ENCODE measurements at places on chromosomes 13 and 19.

DNA sequence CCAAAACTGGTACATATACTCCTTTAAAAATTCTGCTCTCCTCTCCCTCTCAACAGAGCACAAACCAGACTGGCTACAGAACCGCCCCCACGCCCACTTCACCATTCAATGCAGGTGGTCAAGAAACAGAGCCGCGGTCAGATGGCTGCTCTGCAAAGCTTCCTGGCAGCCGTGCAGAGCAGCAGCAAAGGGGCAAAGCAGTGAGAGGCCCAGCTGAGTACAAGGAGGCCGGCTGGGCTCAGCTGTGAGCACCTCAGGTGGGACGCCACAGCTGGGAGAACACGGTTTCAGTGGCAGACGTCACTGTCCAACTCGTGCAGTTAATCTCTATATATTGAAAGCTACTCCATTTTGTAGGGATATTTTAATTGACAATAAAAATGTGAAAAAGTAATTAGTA lies 8.3 kb downstream of the GRTP1 start:
- no peak for DNase-seq

- peak; percentile 84 for DNase-seq
Measured at GRCh38 chr13:113776231-113777125, 17.5 kb downstream of the TMEM255B start.

DNA sequence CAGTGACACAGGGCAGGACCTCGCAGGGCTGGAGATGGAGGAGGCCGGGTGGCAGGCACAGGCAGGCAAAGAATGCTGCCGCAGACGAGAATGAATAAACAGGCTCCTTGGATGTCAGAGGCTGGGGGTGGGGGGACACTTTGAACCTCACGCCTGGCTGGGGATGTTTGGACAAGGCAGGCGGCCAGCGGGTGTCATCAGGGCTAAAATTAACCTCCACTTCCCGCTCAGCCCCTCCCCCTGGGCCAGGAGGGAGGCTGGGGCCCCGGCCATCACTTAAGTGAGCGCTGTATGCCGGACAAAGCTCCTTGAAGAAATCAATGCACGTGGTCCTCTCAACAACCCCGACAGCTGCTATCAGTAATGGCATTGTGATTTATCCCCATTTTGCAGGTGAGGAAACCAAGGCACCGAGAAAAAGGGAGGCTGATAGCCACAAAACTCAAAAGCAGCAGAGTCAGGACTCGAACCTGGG lies 10.3 kb upstream of the FUT5 start:
- no peak for DNase-seq

DNA sequence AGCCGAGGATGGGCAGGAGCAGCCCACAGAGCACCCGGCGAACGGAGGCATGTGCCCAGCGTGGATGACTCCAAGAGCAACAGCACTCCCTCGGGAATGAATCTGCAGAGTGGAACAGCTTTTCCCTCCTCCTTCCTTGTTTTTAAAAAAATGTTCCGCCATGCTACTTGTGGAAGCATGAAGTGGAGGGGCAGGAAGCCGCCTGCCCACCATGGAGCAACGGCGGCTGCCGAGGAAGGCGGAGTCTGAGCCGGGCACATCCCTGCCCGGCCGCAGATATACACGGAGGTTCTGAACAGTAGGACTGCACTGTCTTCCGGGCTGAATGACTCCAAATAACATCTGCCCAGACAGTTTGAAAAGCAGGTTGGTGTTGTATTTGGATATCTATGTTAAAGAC lies 65.2 kb downstream of the SOX1 start:
- no peak for DNase-seq

DNA sequence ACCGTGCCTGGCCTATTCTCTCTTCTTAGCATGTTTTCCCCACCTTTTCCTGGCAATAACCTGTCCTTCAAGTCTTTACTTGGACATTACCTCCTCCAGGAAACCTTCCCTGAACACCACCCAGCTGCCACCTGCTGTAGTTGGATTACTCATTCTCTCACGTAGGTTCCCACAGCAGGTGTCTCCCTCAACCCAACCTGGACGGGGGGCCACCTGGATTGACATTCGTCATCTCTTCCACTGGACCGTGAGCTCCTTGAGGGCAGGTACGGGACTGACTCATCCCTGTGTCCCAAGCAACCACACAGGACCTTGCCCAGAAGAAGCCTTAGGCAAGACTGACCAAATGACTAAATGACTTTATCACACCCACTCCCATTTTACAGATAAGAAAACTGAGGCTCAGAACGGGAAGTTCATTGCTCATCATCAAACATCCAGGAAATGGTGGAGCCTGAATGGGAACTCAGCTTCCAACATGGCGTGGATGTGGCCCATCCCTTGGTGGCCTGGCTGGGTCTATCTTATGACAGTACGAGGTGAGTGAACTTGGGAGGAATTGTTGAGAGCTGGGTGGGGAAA lies 3.5 kb upstream of the KLK6 start:
- DNase-seq, result no peak

- peak; percentile 66 for DNase-seq
Measured at GRCh38 chr19:49689133-49690078, at the start of gene ADM5. Gene ADM5 (plus strand): TSS chr19:49689594. CDS start chr19:49689838, 244 bp downstream.

DNA sequence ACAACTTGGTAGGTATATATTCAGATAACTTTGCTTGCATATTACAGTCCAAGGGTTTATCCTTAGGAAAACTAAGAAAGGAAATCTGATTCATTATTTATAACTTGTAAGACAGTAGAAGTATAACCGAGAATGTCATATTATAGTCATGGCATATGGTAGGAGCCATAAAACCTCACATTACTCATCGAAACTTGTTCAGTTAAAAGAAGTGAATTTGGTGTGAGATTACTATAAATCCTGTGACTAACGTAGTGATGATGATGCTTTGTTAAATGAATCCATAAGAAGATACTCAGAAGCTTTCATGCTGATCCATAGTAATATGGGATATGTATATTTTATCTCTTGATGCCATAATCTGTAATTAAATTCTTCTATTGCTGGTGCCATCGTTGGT lies 57.3 kb downstream of the MTUS2 start:
- DNase-seq, result no peak

DNA sequence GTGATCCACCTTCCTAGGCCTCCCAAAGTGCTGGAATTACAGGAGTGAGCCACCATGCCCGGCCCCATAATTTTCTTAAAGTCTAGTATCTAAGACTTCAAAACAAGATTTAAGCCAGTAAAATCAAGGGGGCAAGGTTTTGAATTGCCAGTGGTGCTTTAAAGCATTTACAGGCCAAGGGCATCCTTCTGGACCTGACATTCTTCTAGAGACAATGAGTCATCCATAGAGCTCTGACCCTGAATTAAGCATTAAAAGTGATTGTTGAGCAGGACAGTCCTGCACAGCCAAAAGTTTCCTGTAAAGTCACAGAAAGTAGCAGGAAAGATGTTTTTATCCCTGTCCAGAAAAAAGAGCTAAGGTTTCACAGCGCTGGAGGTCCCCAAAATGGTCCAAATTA lies 50.9 kb upstream of the ATP12A start:
- DNase-seq, result no peak

DNA sequence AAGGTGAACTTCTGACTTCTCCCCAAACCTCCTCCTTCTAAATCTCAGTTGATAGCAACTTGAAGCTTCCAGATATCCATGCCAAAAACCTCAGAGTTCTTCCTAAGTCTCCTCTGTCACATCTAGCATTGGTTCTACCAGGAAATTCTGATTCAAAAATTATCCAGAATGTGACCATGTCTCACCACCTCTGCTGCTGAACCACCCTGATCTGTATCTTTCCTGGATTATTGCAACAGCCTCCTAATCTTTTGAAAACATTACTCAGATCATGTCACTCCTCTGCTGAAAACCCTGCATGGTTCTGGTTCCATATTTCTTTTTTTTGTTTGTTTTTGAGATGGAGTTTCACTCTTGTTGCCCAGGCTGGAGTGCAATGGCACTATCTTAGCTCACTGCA lies 78.7 kb upstream of the TNFSF11 start:
- DNase-seq, result no peak

GRCh38 chr13:27283906-27284493 lies 13.4 kb downstream of the RASL11A start:
- DNase-seq, result peak; percentile 46

GRCh38 chr13:66225072-66225471 lies 1005.1 kb downstream of the PCDH9 start:
- DNase-seq, result no peak

- no peak for DNase-seq
Measured at GRCh38 chr19:2207991-2208860, 27.9 kb downstream of the PLEKHJ1 start.

DNA sequence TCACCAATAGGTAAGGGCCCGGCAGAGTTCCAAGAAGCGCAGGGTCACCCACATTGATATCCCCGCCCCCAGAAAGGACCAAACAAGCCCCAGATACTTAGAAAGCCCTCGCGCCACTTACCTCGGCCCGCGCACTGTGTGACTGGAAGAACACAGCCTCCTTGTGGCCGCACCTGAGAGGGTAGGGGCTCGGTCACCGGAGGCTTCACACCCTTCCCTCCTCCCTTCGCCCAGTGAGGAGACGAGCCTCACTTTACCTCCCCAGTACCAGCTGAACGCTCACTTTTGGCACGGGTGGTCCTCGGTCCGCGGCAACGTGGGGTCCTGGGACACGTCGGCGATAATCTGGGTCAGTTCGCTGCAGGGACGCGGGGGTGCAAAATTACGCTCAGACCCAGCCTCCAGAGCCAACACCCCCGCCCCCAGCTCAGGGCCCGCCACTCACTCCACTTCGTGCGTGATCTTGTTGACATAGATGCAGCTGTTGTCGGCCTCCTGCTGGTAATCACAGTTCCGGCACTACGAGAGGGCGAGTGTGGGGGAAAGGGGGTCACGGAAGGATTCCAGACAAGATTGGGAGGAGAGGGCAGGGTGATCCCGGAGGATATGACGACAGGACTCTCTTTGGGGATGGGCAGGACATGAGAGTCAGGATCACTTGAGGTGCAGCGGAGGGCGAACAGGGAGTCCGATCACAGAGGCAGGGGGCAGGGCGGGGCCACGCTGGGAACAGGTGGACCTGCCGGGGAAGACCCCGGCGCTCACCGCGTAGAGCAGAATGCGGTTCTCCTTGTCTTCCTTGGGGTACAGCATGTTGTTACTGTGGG lies 568 bp downstream of the POLR2I start:
- no peak for DNase-seq

GRCh38 chr19:17266589-17266974 lies 661 bp upstream of the BABAM1 start:
- no peak for DNase-seq

- DNase-seq, result no peak
Measured at GRCh38 chr13:23642110-23642509, 71.9 kb downstream of the TNFRSF19 start.

- DNase-seq, result no peak
Measured at GRCh38 chr13:36992362-36992761, 6.8 kb downstream of the ALG5 start.

- DNase-seq, result no peak
Measured at GRCh38 chr13:82634946-82635345, 1247.3 kb downstream of the SLITRK1 start.

GRCh38 chr19:37669450-37669914 lies 14.2 kb upstream of the ZFP30 start:
- no peak for DNase-seq

DNA sequence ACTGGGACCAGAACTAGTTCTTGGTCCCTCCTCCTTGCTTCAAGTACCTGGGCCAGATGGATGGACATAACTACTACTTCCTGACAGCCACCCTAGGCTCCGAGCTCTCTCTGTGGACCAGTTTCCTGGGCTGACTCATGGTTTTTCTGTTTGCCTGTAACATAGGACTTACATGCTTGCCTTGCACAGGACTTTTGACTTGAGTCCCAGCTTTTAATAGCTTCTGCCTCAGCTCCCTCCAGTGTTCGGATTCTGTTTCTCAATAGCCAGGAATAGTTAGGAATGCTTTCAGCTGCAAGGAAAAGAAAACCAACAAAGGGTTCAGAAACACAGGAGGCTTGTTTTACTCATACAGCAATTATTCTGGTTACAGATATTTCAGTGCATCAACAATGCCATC lies 405.9 kb downstream of the ZNF536 start:
- DNase-seq, result no peak

- DNase-seq, result peak; percentile 39
Measured at GRCh38 chr19:7852851-7853769, 21.1 kb downstream of the PRR36 start.

GRCh38 chr13:31793246-31793645 lies 53.9 kb downstream of the RXFP2 start:
- no peak for DNase-seq

DNA sequence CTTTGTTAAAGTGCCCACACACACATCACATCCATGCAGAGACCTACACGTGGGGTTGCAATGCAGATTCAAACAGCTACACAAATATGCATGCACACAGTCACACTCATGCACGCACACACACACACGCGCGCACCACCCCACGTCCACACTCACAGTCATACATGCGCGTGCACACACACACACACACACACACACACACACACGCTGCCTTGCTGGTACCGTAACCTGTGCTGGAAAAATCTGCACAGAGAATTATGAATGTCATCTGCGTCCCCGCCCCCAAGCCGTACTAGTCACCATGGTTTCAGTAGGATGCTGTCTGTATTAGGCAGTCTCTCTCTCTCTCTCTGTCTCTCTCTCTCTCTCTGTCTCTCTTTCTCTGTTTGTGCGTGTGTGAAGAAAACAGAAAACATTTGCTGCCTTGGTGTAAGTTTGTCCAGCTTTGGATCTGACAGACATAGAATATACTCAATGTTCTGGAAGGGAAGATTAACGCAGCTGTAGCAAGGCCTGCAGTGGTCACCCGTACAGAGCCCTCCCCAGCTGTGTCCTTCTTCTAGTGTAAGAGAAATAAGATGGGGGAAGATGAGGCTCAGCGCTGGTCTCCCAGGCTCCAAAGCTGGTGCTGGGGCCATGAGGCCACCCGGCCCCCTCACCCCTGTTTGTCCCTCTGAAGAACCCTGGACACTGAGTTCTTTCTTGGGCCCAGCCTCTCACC lies 26.4 kb upstream of the DPP9 start:
- no peak for DNase-seq

DNA sequence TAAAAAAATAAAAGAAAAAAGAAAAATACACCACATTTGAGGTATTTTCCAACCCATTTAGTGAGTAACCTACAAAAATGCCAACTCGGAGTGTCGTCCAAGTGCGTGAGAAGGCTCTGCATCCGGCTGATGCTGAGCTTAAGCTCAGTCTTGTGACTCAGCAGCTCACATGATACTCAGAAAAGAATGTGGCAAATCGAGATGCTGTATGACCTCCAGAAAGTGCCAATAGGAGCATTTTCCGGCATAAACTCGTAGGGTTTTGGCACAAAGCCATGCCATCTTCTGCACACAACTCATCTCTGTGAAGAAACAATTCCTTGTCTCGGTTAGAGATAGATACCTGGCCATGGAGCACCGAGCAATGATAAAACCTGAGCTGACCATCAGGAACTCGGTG lies 58.5 kb downstream of the TRPM4 start:
- no peak for DNase-seq

All from NCI-H748 treated with DMSO at 0.1 percent for 48 hours (cell line).